ENCODE measurements at places on chromosomes 3 and 15.

- no peak for DNase-seq
These were observed 70.2 kb upstream of the MITF start for GRCh38 chr3:69669070-69669469.

DNA sequence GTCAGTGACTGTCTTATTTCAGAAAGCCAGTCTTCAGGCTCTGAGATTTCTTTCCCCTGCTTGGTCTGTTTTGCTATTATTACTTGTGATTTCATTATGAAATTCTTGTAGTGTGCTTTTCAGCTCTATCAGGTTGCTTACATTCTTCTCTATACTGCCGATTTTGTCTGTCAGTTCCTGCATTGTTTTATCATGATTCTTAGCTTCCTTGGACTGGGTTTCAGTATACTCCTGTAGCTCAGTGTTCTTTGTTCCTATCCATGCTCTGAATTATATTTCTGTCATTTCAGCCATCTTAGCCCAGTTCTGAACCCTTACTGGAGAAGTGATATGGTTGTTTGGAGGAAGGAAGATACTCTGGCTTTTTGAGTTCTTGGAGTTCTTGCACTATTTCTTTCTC, 40.5 kb downstream of the CEP63 start:
- no peak for DNase-seq

DNA sequence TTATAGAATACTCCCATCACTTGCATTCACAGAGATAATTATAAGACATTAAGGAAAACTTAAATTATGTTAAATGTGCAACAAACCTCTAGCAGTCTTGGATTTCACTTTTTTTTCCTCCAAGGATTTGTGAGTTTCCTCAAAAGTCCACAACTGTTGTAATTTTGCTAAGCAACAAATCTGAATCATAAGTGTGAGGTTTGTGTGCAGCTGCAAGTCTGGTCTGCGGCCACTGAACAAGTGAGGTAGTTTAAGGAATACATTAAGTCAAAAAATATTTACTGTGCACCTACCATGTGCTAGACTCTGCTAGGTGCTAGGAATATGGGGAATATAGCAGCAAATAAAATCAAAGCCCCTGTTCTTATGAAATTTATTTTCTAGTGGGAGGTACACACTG, 70.2 kb downstream of the LRRC28 start:
- no peak for DNase-seq

DNA sequence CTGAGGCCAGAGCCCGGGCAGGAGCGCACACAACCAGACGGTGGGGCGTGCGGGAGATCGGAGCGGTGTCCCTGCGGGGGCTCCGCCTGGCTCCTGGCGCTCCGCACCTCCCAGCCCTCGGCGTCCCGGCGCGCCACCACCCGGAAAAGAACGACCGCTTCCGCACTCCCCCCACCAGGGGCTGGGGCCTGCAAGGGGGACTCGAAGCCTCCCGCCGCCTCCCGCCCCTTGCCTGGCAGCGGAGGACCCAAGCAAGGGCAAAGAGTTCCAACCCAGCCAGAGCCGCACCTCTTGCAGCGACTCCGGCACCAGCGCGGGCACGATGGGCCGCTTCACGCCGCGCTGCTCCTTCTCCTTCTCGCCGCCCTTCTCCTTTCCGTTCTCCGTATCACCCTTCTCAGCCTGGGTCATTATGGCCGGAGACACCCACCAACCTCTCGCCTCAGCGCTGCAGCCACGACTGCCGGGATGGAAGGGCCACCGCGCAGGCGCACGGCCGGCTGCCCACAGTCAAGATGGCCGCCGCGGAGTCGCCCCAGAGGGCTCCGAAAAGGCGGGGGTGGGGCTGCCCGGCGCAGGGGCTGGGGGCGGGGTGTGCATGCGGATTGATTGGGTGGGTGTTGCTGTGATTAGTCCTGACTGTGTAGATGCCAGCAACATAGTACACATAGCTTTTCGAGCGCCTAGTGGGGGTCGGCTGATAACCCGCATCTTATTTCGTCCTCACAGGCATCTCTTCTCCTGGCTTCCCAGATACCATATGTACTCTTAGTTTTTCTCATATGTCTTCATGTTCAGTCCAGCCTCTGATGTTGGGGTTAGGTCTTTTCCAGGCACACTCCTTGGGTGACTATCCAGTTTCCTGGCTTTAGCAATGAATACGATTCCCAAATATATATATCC, at the start of gene ACTR8:
Gene ACTR8 (minus strand): TSS at position 462 of the 903 bp plus-strand sequence. CDS start 51 bp downstream, at position 411.
- peak; percentile 80 for DNase-seq

GRCh38 chr3:5250467-5251195, 63.1 kb downstream of the EDEM1 start:
- no peak for DNase-seq

- DNase-seq, result no peak
These were observed 208.3 kb downstream of the TBC1D2B start for GRCh38 chr15:77869021-77869895.

GRCh38 chr3:9387322-9387655, 10.1 kb upstream of the SETD5 start:
- no peak for DNase-seq

- peak; percentile 57 for DNase-seq
These were observed 17.3 kb downstream of the C3orf18 start for GRCh38 chr3:50550079-50550736.

- no peak for DNase-seq
These were observed 280.3 kb upstream of the RORA start for GRCh38 chr15:61509327-61509840.

All from activated T-cell treated with anti-CD3 and anti-CD28 coated beads for 1 hour (primary cell).